Stimulated activated effector memory CD8-positive, alpha-beta T cell treated with anti-CD3 and anti-CD28 coated beads, Interleukin-12 subunit alpha, Interleukin-12 subunit beta, amount 100 ng/mL, for 72 hours (primary cell): ENCODE measurements at places on chromosomes 12 and 14.
A peak's percentile ranks its signal among the peaks of the same experiment; 100 is the strongest.

GRCh38 chr14:29851397-29851796 lies 76.2 kb downstream of the PRKD1 start:
- DNase-seq = no peak

- DNase-seq = no peak
These were observed 43.8 kb upstream of the ZDHHC17 start for GRCh38 chr12:76720068-76720467.

DNA sequence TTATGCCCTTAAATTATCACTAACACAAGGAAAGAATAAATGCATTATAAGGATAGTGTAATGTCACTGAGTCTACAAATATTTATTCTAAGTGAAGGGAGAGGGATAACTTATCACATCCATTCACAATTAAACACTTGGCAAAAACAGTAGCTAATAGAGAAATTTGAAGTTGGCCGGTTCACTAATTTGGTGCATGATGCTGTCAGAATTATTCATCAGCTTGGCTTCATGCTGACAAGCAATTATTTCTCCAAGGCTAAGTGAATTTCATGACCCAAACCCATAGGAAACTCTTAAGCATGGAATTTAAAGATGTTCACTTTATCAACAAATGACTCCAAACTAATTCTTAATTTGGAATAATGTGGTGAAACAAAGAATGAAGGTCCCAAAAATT lies 25.0 kb upstream of the NR1H4 start:
- DNase-seq = no peak

GRCh38 chr14:58292187-58292586 lies 6.2 kb upstream of the ARID4A start:
- DNase-seq = no peak

- no peak for DNase-seq
These were observed 1.5 kb upstream of the CDKL1 start for GRCh38 chr14:50398189-50398580.

DNA sequence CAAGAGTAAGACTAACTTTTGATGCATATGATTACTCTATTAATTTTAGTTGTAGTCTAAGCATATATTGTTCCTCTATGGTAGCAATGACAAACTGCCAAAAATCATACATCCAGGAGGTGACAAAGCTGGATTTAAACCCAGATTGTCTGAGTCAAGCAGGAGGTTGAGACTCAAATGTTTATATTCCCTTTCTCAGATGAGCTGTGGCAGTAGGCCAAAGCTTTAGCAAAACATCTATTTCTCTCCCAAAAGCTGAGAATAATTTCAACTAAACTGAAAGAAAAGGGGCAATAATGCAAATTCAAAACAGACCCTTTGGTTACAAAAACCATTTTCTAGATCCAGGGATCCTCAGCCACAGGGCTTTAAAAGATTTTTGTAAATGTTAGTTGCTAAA lies 173.6 kb downstream of the SEC23A start:
- DNase-seq = no peak

GRCh38 chr14:30355431-30355913 lies 203.5 kb upstream of the G2E3 start:
- DNase-seq = no peak

DNA sequence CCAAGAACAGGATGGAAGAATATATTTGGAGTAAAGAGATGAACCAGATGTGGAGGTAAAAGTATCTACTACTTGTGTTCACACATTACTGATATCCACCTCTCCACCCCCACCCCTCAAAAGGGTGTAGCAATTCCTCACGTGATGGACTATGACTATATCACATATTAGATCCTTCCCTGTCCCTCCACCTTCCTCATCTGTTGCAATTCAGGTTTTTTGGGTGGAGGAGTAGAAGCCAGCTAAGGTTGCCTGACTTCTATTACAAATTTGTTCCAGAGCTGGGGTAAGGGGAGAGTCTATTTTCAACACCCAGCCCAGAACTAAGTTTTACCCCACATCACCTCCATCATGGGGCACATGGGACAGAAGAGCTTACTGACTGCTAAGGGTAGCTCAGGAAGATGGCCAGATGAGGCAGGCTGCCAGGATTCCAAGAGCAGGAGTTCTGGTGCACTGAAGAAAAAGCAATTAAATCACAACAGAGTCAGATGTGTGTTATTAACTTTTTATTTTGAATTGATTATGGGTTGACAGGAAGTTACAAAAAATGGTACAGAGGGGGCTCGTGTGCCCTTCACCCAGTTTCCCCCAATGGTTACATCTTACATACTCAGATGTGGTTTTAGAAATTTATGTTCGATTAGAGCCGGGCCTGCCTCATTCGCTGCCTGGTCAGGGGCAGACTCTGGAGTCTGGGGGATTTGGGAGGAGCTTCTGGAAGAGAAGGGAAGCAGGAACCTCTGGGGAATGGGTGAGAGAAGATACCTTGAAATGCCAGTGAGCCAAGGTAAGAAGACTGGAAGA lies 2.1 kb downstream of the RNASE13 start:
- no peak for DNase-seq

DNA sequence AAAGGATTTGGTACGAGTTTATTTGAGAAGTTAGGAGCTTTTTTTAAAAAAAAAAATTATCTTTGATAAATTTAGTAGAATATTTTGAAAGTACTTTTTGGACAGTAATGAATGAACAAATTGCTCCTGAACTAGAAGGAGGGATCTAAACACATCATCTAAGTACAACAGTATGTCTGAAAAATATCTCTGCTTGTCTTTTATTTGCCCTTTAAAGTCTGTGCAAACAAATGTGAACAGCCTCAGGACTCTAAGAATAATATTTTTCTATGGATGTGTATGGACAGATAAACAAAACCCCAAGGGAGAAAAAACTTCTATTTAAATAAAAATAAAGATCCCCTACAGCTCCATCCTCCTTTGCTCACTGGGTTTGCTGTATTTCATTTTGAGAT lies 19.5 kb downstream of the FBXL14 start:
- no peak for DNase-seq

DNA sequence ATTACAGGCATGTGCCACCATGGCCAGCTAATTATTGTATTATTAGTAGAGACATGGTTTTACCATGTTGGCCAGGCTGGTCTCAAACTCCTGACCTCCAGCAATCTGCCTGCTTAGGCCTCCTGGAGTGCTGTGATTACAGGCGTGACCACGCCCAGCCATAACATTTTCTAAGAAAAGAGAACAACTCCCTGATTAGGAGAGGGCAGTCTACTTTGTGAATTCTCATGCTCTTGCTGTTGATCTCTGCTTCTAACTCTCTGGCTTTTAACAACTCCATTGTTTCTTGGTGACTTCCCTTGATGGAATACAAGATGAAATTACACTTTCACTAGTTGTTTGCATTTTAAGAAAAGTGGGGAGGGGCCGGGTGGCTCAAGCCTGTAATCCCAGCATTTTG lies 33.6 kb downstream of the SSH1 start:
- no peak for DNase-seq

- no peak for DNase-seq
These were observed 175.8 kb upstream of the PRMT8 start for GRCh38 chr12:3315201-3315661.

DNA sequence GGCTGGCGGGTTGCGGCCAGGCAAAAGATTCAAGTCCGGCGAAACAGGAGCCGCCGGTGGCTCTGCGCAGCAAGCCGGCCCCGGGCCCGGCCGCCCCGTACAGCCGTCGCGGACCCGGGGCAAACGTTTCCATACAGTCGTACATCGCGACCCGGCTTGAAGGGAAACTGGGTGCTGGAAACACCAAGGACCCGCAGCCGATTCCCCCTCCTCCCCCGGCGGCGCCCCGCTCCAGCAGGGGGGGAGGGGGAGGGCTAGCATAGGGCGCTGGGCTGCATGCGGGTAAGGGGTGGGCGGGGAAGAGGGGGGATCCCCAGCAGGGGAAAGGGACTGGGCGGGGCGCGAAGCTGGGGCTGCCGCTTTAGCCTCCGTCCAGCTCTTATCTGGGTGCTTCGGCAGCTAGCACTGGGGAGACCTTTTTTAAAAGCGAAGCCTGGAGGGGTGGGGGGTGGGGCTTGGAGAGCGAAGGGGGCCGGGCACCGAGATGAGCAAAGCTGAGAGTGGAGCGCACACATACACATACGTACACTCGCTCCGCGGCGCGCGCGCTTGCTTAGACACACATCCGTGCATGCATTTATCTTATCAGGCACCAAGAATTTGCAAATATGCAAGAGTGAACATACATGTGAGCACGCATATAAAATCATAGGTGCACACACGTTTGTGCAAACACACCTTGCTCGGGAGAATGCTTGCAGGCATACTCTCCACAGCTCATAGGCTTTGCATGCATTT lies 11.9 kb downstream of the RARG start:
- DNase-seq = peak; percentile 59

DNA sequence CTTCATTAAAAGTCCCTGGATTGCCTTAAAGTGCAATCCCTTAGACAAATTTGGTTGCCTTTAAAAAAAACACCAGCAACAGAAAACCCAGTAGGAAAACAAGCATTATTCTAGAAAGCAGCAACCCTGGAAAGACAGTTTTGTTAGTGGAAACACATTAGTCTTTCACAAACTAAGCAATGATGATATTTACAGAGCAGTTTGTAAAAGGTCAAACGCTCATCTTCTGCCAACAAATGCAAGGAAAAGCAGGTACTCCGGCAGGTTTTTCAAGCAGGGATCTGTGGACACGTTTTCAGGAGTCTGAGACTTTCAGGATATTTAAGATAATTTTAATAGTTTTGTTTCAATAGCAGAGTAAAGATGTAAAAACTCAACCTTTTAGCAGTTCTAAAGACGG lies 202.2 kb downstream of the EXOC5 start:
- no peak for DNase-seq

DNA sequence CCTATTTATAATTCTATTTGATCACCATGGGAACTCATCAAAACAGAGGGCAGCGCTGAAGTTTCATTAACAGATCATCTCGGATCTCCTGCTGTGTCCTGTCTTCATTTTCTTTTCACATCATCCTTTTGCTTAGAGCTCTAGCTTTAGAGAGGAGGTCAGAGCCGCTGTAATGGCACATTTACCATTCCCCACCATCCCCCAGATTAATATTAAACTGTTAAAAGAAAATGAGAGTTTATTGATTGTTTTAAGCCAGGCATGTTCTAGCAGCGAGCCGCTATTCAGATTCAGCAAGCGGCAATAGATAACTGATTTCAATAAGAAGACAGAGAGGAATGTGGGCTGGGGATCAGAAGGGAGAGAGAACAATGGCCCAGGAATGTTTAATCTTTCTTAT lies 308.8 kb downstream of the EGLN3 start:
- no peak for DNase-seq

GRCh38 chr12:32891956-32892355 lies 4.6 kb downstream of the PKP2 start:
- DNase-seq = no peak

GRCh38 chr14:54818201-54819133 lies 84.2 kb downstream of the GCH1 start:
- no peak for DNase-seq

- no peak for DNase-seq
These were observed 622.9 kb downstream of the RPS29 start for GRCh38 chr14:48963231-48963790.
